ENCODE measurements at places on chromosomes 6 and 20.

- DNase-seq: no peak
Measured at GRCh38 chr20:46507760-46508407, 5.5 kb downstream of the ZNF334 start.

DNA sequence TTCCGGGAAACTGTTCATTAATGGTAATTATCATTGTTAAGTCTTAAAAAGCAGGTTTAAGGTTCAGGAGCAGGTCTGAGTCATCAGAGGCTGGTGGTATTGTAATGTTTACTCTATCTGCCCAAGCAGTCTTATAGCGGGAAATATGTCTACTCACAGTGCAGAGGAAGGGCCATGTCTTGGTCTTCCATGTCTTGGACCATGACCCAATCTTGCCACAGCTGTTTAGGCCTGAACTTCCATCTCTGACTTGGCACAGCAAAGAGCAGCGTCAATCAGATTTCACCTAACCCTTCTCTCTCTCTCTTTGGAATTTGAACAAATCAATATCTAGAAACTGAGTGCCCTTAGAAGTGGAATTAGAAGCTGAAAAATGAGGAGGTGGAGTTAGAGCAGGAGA is 25.8 kb downstream of the SLC2A12 start:
- DNase-seq: no peak

- no peak for DNase-seq
Measured at GRCh38 chr6:23420659-23421350, 705.2 kb upstream of the NRSN1 start.

GRCh38 chr6:37396571-37397180 is 36.3 kb upstream of the CMTR1 start:
- no peak for DNase-seq

DNA sequence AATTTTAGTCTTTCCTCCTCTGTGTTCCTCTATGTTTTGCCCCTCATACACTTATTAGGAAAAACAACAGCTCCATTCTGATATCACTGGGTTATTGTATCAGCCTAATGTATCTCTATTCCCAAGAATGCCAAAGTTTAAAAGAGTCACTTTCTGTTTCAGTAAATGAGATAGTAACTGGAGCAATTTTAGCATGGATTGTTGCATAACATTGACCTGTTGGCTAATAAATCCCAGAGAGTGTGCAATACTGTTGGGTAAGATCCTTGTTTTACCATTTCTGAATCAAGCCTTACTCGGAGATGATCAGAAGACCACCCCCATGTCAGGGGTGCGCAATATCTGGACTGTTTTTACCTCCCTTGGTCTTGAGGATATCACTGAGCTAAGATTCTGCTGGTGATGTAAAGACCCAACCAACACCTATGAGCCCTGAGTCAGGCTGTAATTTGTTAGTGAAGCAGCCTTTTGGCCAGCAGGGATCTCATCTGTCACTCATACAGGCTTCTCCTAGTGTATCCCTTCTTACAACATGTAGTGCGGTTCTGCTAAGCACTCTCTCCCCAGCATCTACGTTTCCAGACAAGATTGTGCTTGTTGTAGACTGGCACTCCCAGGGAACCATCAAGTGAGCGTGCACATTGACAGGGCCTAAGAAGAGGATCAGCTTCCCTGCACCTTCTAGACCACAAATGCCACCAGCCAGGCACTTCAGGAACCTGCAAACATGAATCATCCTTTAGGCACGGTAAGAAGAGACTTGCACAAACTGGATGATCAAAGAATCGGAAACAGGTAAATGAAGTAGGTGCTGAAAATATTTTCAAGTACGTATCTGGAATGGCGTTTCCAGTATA is 11.5 kb upstream of the IPCEF1 start:
- no peak for DNase-seq

DNA sequence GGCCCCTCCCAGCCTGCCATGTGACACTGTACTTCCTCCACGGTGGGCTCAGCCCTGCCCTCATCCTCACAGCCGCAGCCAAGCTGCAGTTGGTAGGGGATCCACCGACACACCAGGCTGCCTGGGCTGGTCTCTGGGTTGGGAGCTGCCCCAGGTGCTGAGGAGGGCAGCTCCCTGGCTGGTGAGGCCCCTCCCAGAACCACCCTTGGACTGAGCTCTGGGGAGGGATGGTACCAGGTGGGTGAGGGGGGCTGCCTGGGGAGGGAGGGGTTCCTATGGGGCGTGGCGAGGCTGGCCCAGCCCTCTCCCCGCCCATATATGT is 185 bp upstream of the TNFRSF6B start:
- no peak for DNase-seq

DNA sequence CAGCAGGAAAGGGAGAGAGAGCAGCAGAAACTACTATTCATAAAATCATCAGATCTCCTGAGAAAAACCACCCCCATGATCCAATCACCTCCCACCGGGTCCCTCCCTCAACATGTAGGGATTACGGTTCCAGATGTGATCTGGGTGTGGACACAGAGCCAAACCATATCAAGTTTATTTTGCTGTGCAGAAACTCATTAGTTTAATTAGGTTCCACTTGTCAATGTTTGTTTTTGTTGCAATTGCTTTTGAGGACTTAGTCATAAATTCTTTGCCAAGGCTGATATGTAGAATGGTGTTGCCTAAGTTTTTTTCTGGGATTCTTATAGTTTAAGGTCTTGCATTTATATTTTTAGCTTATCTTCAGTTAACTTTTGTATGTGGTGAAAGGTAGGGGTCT is 422.0 kb upstream of the HS3ST5 start:
- no peak for DNase-seq

Measured in hypothalamus (tissue), 51 donors.